Stimulated activated CD4-positive, alpha-beta T cell treated with anti-CD3 and anti-CD28 coated beads, Interleukin-15, amount 100 ng/mL, for 1 hour (primary cell): ENCODE measurements at places on chromosomes 11 and 22.

GRCh38 chr22:18965526-18966421 is 29.7 kb upstream of the PRODH start:
- no peak for DNase-seq

- no peak for DNase-seq
Measured at GRCh38 chr11:69075421-69076128, 26.8 kb downstream of the TPCN2 start.

- no peak for DNase-seq
Measured at GRCh38 chr11:63508009-63508408, 2.1 kb downstream of the LGALS12 start.

DNA sequence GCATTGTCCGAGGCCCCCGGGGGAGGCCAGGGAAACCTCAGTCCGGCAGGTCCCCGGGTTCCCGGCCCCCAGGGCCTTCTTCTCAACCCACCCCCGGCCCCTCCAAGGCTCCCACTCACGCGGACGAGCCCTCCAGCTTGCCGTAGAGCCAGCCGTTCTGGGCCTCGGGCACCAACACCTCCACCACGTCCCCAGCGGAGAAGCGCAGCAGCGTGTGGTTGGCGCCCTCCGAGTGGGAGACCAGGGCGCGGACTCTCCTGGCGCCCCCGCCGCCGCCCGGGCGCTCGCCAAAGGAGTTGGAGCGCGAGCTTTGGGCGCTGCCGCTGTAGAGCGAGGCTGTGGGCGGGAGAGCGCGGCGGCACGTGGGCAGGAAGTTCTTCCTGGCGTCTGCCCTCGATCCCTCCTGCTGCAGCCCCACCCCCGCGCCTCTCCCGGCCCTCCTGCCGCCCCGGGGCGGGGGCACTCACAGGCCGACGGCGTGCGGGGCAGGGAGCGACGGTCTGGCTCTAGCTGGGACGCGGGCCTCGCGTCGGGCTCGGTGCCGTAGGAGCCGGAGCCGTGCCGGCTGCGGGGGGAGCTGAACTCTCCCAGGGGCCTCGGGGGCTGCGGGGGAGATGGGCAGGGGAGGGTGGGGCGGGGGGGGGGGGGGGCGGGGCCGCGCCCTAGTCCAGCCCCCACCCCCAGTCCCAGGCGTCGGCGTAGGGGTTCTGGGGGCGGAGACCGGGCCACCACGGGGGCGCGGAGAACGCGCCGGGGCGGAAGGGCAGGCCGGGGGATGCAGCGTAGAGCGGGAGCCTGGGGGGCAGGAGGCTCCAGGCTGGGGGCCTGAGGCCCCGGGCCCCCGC is 4.9 kb upstream of the SLC16A8 start:
- DNase-seq, result no peak

DNA sequence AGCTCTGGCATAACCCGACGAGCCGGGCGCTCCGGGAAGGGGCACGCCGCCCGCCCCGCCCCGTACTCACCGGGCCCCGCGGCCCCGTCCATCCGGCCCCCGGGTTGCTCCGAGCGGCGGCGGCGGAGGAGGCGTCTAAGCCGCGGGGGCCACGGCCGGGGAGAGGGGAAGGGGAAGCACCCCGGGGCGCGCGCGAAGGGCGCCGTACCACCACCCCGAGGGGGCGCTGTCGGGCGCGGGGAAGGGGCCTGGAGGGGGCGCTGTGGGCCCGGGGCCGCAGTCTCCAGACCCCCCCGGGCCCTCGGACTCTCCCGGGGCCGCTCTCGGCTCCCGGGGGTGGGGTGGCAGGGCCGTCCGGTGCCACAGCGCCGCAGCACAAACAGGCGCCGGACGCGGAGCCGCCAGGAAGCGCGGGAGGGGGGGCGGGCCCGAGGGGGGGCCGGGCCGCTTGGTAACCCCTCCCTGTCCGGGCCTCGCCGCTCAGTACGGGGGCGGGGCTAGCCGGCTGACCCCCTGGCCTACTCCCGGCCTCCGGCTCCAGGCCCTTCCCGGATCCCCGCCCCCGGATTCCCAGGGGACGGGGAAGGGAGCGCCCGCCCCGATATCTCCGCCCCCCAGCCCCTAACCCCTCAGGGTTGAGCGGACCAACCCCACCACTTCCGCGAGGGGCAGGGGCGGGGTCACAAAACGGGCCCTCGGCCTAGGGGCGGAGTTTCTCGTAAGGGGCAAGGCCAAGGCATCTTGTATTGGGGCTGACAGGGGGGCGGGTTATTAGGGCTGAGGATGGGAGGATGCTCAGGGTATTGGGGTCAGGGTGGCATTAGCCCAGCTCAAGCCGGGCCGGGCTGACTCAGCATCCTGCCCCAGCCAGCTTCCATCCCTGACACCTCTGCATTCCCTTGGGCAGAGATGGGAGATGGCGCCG is at the start of the genes EML3 and ROM1:
Gene EML3 (minus strand): TSS at position 410 of the 925 bp plus-strand sequence. CDS start 318 bp downstream, at position 92.
Gene ROM1 (plus strand): TSS at position 892 of the 925 bp plus-strand sequence. CDS start 25 bp downstream, at position 917.
- DNase-seq, result peak; percentile 78

DNA sequence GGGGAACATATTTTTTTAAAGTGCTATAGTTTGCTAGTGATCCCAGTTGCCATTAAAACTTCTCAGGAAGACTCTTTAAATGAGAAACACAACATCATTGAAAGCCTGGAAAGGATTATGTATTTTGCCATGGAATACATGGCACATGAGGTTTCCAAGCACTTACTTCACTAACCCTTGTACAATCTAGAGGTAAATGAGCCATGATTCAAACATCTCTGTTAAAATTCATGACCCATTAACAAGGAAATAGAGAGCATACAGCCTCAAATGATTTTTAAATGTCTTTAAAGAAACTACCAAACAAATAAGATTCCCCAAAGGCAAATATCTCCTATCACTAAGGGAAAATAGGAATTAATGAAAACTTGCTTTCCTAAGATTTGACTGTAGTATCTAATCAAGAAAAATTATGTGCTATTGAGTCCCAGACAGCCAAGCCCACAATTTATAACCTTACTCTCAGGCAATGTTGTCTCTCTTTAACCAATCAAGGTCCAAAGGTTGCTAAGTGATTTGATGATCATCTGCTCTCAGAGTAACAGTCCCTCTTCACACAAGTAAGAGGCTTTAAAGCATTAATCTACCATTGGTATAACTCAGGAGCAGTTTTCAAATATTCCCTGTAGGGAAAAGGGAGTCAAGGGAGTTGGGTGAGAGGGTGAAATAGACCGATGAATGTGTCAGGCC is 92.0 kb upstream of the DDI1 start:
- DNase-seq, result no peak

GRCh38 chr11:45806937-45807791 is 2.2 kb downstream of the SLC35C1 start:
- no peak for DNase-seq
